ENCODE measurements at places on chromosomes 1 and 21.

GRCh38 chr1:14934867-14935266 lies 218.7 kb upstream of the TMEM51 start:
- no peak for DNase-seq

- DNase-seq = peak; percentile 70
These were observed 109.7 kb upstream of the ZBTB40 start for GRCh38 chr1:22341791-22342605.

DNA sequence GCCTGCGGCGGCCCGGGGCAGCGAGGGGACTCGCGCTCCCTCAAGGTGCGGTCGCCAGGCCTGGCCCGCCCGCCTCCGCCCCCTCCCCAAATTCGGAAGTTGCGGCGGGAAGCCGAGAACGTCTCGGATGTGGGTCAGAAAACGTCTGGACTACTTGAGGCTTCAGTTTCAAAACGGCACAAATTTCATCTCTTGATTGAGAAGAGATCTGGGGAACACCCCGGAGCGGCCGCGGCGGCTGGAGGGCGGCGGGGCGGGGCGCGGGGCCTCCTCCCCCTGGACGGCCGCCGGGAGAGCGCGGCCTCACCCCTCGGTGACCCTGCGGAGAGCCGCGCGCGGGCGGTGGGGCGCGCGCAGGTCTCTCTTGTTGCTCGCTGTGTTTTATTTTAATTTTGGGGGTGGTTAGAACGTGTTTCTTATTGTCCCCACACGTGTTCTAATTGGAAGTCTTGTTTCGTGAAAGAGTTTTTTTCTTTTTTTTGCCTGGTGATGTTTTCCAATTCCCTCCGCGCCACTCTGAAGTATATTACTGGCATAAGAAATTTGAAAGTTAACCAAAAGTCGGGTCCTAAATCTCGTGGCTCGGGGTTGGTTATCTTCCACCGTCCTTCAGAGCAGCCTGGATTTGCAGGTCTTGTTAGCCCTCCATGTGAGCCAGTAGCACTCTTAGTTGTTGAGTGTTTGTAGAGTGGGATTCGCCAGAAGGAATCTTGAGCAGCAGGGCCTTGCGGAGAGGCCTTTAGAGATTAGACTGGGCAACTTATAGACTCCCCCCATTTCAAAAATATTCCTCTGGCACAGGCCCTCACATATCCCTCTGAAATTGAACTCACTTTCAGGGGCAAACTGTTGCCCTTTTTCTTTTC lies 749 bp downstream of the PCBP3 start:
- no peak for DNase-seq

DNA sequence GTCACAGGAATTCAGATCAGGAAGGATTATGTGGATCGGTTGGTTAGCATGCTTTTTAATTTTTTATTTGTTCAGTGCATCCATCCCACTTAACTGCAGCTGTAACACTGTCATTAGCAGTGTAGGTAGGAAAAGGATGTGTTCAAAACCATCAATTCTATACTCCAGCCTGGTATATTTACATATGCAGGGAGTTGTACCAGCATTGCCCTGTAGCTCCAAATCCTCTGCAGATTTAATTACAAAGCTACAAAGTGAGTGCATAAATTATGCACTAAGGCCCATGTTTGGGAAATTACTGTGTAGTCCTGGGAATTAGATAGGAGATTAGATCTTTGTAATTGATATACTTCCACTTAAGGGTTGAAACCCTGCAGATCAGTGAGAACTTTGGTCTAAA lies 15.9 kb upstream of the OSBPL9 start:
- peak; percentile 7 for DNase-seq

DNA sequence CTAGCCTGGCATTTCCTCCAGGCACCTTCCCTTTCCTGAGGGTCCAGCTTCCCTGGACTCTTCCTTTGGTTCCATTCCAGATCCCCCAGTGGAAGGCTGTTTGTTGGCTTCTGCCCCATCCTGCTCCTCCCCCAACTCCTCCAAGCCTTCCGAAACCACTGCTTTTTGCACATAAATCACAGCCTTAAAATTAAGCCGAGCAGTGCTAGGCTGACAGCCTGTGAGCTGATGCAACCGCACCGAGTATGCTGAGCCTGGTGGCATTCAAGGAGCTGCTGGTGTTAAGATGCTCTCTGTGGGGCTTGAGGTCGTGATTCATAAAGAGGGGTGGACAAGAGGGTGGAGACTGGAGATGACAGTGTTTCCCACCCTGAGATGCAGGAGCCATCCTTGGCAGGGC lies 266.6 kb upstream of the C1orf174 start:
- DNase-seq = no peak

All from NCI-H146 (cell line).